ENCODE measurements at places on chromosomes 12 and 14.
A peak's percentile ranks its signal among the peaks of the same experiment; 100 is the strongest.

DNA sequence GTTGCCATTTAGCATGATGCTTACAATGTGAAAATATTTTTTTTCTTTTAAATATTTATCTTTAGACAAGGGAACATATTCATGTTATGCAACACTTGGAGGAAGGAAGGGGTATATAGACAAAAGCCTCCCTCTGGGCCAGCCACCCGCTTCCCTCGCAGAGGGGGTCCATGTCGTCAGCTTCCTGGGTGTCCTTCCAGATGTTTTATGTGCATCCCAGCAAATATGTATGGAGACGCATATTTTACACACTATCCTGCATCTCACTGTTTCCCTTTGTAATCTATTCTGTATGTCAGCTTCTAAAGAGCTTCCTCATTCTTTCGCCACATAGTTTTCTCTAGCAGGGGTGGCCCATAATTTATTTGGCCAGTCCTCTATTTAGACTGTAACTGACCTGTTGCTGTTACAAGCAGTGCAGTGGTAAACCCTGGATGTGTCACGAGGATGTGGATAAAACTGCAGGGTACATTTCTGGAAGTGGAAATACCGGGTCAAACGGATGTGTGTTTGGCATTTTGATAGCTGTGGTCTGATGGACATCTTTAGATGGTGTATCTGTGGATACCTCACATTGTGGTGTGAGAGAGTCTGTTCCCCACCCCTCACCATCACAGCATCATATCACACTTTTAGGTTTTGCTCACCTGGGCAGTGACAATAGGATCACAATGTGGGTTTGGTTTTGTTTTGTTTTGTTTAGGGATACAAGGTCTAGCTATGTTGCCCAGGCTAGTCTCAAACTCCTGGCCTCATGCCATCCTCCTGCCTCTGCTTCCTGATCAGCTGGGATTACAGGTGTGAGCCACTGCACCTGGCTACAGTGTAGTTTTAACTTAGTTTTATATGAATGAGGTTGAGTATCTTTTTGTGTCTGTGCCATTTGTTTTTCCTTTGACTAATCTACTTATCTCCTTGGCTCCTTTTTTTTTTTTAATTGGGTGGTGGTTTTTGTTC is 31.6 kb downstream of the FAM222A start:
- DNase-seq = no peak

- DNase-seq = no peak
These were observed 267.7 kb upstream of the G2E3 start for GRCh38 chr14:30291216-30291615.

- DNase-seq = no peak
These were observed 76.4 kb downstream of the FOXN4 start for GRCh38 chr12:109232731-109233130.

DNA sequence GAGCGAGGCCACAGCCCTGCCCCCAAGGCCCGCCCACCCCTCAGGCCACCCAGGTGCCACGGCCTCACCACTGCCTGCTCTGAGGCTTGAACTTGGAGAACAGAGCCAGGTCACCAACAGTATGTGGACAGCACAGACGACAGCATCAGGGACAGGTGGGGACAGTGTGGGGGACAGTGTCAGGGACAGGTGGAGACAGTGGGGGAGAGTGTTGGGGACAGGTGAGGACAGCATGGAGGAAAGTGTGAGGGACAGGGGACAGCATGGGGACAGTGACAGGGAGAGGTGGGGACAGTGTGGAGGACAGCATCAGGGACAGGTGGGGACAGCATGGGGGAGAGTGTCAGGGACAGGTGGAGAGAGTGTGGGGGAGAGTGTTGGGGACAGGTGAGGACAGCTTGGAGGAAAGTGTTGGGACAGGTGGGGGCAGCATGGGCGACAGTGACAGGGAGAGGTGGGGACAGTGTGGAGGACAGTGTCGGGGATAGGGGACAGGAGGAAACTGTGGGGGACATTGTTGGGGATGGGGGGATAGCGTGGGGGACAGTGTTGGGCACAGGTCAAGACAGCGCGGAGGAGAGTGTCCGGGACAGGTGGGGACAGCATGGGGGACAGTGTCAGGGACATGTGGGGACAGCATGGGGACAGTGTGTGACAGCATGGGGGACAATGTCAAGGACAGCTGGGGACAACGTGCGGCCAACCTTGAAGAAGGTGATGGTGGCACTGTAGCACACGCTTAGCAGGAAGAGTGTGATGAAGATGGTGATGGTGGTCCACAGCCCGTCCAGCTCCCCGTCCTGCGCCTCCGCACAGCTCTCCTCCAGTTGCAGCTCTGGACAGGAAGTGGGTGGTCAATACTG is 114.9 kb downstream of the TMEM121 start:
- no peak for DNase-seq

DNA sequence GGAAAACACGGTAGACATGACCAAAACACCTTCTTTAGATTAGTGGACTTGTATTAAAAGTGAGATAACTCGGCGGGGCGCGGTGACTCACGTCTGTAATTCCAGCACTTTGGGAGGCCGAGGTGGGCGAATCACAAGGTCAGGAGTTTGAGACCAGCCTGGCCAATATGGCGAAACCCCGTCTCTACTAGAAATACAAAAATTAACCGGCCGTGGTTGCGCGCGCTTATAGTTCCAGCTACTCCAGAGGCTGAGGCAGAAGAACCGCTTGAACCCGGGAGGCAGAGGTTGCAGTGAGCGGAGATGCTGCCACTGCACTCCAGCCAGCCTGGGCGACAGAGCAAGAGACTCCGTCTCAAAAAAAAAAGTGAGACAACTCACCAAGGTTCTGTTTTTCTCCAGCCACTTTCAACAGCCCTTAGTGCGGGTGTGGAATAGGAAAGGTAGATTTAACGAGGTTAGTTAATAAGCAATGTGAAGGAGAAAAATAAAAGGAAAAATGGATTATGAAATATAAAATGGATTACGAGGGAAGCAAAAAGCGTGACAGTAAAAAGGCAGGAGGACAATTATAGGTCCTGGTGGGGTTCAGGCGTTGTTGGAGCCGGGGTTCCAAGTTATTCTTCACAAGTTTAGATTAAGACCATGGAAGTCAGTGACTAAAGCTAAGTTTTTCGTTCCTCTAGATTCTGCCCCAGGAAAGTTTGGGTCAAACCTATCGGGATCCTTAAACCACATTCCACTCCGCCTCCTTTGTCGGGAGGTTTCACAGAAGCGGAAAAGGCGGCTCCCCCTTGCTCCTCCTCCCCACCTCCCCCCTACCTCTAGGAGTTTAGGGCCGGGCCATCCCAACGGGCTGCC is 534 bp downstream of the PPP2R3C start:
- DNase-seq = peak; percentile 12

DNA sequence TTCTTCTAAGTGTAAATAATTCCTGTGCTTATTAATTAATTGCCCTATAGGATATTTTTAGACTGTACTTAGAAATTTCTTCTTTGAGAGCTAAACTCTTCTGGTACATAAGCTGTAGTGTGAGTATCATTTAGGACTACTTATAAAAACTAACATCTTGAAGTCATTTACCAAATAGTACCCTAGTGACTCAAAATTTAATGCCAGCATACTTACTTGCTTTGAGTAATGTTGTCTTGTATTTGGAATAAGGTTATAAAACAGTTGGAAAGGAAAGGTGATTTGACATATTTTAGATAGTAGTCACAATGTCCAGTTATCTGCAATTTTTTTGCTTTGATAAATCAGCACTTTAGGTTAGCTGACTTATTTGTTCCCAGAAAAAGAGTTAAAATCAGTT is 39.1 kb downstream of the SPATA7 start:
- no peak for DNase-seq

DNA sequence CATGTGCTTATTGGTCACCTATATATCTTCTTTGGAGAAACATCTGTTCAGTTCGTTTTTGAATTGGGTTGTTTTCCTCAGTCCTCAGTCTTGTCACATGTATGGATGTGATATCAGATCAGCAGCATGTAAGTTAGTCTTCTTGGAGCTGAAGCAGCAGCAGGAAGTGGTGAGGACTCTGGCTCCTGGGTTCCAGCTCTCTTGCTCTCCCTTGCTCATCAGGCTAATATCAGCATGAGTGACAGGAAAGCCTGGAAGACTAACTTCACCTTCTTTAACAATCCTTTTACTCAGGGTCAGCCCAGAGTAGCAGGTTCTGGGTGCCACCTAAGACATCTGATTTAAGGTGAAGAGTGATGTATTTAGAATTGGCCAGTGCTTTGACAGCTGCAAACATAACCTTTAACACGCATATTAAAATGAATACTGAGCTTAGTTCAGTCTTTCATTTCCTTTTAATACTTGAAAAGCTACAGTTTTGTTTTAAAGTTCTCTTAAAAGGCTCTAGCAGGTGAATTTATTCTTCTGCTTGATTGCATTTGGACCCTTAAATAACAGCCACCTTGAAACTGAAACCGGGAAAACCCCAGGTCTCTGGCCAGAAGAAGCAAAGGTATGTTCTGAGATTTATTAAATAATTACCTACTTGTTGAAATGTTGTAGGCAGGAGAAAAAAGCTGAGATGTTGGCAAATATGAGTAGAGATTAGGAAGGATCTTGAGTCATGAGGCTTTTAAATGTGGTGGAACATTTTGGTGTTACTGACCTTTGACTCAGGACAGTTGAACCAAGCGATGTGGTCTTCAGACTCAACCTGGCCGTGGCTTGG is 54.3 kb downstream of the DRAM1 start:
- DNase-seq = no peak

- DNase-seq = no peak
These were observed 266.9 kb downstream of the KCNH5 start for GRCh38 chr14:62778310-62778709.

GRCh38 chr14:90576981-90577660 is 180.3 kb downstream of the CALM1 start:
- no peak for DNase-seq

- no peak for DNase-seq
These were observed 18.2 kb upstream of the BCAT1 start for GRCh38 chr12:24966951-24967564.

- no peak for DNase-seq
These were observed 29.7 kb downstream of the CPNE8 start for GRCh38 chr12:38875586-38876228.

GRCh38 chr12:15608941-15609340 is 180.2 kb downstream of the EPS8 start:
- no peak for DNase-seq

- DNase-seq = no peak
These were observed 249.3 kb upstream of the KRR1 start for GRCh38 chr12:75760573-75761294.

DNA sequence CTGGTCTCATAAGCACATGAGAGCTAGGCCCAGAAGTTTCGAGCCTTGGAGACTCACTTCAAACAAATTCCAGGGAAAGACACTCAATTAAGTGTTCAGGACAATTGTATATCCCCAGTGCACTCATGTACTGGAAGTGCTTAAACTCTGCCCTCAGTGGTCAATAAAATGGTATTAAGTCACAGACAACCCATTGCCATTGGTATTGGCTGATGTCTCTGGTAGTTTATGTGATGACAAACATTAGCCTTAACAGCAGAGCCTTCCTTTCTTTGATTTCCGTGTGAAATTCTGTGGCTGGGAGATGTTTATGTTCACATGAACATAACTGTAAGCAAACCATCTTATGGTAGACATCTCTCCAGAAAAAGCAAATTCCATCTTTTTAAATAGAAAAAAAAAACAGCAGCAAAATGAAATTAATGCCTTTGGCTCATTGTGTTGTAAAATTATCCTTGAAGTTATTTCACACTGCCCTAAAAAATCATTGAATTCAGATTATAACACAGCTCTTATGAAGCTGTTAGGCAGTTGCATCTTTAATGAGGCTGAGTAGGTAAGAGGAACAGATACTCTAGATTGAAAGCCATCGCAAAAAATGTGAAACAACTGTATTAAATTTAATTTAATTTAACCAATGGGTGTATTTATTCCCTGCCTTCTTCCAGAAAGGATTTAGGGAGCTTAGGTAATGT is 216.2 kb upstream of the PLEKHG7 start:
- DNase-seq = no peak

DNA sequence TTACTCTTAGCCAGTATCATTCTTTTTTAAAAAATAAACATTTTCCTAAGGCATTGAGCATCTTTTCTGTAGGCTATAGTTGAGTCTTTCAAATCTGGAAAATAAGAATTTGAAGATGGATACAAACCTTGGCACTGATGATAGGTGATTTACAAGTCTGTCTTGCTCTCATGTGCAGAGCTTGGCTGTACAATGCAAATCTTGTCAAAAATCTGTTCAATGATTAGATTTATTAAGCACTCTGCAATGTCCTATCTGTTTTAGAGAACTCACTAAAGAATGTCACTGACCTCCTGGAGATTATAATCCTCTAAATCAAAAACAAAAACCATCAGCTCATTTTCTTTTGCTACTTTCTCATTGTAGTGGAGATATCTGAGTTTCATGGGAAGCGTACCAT is 42.8 kb upstream of the AMIGO2 start:
- DNase-seq = no peak

DNA sequence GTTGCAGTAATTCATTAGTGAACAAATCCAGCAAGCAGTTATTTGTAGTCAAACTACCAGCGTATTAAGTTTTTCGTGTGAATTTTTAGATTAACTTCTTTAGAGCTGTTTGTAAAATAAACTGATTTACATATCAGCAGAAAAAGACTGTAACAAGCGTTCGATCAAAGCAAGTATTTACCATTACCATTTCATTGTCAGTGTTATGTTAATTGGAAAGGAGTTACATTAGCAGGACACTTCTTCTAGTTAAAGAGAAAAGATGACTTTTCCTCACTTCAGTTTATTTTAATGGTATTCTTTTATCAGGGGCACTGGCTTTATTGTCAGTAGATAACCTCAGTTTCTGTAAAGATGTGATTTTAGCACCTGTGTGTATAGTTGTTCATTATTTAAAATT is 151.1 kb upstream of the AEBP2 start:
- DNase-seq = no peak

GRCh38 chr12:27577688-27578087 is 53.7 kb downstream of the PPFIBP1 start:
- DNase-seq = no peak

DNA sequence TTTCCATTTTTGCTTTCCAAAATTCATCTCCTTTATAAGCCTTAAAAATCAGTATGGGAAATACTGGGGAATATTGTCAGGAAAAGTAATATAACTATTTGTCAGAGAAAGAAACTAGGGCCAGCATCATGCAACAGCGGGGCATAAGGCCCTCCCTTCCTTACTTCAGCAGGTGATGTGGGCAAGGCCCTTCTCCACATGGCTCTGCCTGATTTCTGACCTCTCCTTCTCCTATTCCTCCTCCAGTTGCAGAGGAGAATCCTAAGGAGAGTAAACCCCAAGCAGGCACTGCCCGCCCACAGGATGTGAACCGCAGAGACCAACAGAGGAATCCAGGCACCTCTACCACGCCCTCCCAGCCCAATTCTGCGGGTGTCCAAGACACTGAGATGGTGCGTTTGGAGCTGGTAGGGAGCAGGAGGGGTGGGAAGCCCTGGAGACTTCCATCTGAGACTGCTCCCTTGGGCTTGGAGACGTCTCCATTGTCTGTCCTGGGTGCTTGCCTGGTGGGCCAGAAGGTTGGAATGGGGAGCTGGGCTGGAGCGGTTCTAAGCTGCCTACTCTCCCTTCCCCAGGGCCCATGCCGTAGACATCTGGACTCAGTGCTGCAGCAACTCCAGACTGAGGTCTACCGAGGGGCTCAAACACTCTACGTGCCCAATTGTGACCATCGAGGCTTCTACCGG is 2.7 kb upstream of the SOAT2 start:
- DNase-seq = no peak

GRCh38 chr14:76541594-76542219 is 165.8 kb downstream of the ESRRB start:
- DNase-seq = no peak
